Natural killer cell treated with Interleukin-12 subunit alpha and Interleukin-12 subunit beta and Interleukin-15 and Interleukin-18, amount 100 ng/mL, for 72 hours (primary cell): ENCODE measurements at places on chromosomes 3 and 15. TPM values are rescaled to one million over a fixed set of nuclear protein-coding genes. Genes with fewer than 3 reads are reported as not detected.

ADAMTS17 gene
- total RNA-seq, result 0.59 TPM

C3orf49 gene
- total RNA-seq, result not detected

BBX gene
- 59.1 TPM for total RNA-seq

IGSF10 gene
- total RNA-seq, result not detected

CTXND1 gene
- not detected for total RNA-seq

PLSCR2 gene
- not detected for total RNA-seq

CCR1 gene
- total RNA-seq, result 52.2 TPM

SPG11 gene
- 114 TPM for total RNA-seq

- DNase-seq, result no peak
Measured at GRCh38 chr3:111926266-111926676, 52.6 kb upstream of the ABHD10 start.

DNA sequence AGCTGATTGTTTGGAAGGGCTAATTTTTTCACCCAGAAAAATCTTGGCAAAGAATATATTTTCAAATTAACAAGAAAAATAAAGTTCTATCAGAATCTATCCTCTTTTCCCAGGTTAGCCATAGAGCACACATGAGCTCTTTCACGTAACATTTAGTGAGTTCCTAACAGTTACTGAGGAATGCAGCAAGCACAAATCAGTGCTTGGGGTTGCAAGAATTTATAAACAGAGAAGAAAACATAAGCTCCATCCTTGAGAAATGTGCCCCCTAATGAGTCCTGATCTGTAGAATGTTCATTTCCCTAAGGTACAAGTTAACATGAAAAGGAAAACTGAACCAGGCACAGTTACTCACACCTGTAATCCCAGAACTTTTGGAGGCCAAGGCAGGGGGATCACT is 13.9 kb downstream of the EOGT start:
- DNase-seq, result no peak

DNA sequence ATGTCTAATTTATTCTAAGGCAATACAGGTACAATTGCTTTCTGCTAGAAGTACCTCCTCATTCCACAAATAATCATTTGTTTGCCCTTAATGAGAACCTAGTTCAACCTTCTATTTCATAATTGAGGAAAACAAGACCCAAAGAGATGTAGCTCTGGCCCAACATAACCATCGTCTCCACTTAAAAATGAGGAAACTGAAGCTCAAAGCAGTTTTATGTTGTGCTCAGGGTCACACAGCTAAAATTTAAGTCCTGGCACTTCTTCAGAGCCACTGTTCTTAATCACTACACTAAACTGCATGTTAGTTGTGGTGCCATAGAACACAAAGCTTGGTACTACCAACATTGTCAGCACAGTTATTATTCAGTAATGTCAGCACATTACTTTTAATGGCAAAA is 108.0 kb downstream of the SERPINI1 start:
- DNase-seq, result no peak

- DNase-seq, result no peak
Measured at GRCh38 chr15:56934269-56934668, 15.8 kb downstream of the TCF12 start.

DNA sequence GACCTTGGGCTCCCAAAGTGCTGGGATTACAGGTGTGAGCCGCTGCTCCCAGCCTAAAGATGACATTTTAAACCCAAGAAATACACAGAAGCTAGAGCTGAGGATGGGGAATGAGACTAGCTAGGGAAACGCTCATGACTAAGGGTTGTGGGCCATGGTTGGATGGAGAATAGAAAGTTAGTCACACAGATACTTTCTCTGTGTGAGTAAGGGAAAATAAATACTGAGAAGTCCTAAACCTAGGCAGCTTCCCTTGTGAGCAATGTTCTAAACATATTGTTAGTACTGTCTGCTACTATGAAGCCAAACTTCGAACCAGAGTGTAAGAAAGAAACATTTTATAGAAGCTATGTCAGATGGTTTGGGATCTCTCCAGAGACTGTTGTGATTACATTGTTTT is 304.8 kb upstream of the STAC start:
- DNase-seq, result no peak

DNA sequence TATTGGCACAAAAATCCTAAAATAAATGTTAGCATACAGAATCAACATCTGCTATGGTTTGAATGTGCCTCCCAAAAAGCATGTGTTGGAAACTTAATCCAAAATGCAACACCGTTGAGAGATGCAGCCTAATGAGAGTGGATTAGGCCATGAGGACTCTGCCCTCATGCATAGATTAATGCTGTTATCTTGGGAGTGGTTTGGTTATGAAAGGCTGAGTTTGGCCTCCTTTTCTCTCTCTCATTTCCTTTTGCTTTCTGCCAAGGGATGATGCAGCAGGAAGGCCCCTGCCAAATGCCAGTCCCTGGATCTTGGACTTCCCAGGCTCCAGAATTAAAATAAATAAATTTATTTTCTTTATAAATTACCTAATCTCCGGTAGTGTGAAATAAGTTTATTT is 49.4 kb downstream of the SYNM start:
- DNase-seq, result no peak

GRCh38 chr3:16932877-16933276 is 48.1 kb downstream of the PLCL2 start:
- no peak for DNase-seq

DNA sequence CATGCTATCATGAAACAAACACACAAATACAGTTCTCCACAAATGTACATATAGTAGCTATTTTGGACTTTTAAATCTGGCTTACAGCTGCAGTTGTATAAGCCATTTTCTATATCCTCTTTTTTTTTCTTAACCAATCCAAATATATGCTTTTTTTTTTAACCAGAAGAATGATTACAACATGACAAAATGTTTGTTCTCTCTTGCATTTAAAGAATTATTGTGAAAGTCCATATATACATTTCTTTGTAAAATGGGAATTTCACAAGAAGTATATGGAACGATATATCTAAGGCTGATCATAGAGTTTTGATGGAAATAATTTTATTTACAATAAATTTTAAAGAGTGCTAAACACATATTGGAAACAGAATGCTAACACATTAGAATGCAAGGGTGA is 95.6 kb downstream of the CD200R1L start:
- DNase-seq, result no peak

DNA sequence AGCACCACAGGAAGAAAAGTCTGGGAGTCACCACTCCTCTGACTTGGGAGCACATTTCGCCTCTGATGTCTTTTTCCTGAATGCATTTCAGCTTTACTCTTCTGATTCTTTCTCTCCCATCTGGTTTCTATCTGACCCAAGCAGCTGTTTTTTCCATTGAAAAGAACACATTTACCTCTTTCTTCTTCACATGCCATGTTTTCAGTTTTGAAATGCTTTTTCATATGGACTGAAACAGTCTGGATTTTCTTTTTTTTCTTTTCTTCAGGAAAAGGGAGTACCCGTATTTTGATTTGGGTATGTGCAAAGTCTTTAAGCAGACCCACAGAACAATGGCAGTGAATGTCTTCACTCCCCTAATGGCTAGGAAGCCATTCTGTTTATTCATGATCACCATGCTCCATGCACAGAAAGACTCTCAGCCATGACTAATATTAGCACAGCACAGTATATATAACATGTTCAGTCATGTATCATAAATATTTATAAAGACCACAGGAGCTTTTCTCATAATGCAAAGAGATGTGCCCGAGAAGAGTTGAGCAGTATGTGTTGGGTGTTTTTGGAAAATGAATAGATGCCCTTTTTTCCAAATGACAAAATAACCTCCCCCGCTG is 82.7 kb upstream of the LRIG1 start:
- no peak for DNase-seq

DNA sequence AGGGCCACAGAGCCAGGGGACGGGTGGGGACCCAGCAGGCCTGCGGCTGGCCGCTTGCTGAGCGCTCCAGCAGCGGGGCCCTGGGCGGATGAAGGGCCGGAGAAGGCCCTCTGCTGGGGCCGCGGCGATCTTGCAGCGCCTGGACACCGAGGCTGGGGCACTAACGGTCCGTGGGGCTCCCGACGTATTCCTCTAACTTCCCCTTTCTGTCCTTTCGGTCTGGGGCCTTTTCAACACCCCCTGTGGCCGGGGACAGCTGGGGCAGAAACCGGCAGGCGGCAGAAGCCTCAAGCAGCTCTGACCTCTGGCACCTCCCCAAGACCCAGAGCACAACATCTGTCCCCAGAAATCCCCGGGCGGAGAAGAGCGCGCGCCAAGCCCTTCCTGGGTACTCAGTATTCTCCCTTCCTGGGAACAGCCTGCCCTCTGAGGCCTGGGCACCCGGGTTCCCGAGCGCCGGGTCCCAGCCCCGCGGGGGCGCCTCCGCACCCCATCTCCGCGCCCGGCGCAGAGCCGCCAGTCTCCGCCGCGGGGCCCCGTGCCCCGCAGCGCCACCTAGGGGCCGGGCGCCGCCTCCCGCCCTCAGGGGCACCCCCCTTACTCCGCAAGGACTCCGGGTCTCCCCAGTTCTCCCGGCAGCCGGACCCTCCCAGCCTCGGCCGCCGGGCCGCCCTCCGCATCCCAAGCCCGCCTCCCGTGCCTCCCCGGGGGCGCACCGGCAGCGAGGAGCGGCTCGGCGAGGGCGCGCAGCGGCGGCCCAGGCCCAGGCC is 582 bp upstream of the SLCO3A1 start:
- peak; percentile 81 for DNase-seq

DNA sequence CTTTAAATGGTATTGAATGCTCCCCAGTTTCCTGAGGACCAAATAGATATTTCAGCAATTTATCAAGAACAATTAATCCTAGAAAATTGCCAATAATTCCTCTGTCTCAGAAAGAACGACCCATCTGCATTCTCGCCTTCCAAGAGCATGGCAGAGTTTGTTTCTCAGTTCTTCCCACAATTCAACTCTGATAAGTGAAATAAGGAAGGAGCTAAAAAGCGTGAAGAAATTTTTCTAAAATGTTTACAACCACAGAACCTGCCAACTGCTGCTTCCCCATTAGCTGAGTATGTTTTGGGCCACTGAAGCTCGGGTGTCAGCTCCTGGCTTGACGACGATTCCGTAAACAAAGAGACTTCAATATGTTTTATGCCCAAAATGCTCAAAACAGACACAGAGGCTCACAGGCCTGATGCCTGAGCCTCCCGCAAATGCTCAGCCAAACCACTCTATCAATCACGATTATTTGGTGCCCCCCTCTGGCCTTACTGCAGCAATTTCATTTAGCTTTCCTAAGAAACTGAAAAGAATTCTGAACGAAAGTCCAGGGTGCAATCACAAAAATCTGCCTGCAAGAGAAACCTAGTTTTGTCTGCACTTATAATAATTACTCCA is 259.2 kb upstream of the CCDC54 start:
- no peak for DNase-seq

GRCh38 chr3:155192957-155193746 is 100.3 kb downstream of the STRIT1 start:
- no peak for DNase-seq

- no peak for DNase-seq
Measured at GRCh38 chr3:12733566-12733965, 25.5 kb downstream of the TMEM40 start.

- DNase-seq, result no peak
Measured at GRCh38 chr3:54963641-54964040, 35.8 kb upstream of the LRTM1 start.

DNA sequence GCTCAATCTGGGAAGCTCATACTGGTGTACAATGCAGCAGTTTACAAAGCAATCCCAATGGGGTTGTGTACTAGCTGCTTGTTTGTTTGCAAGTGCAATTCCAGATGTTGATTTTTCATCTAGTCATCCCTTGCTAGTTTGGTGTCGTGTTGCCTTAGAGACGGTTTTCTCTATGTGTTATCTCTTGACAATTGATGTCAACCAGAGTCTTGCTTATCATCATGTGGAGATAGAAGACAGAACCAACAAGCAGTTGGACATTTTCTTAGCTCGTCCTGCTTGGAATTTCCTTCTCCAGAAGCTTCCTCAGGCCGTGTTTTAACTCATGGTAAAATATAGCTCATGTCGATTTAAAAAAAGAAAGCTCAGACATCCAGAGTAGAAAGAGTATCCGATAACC is 262.0 kb upstream of the KCNH8 start:
- DNase-seq, result no peak

- DNase-seq, result no peak
Measured at GRCh38 chr3:18334837-18335601, 90.1 kb downstream of the SATB1 start.

- DNase-seq, result no peak
Measured at GRCh38 chr15:69956417-69956816, 141.3 kb downstream of the TLE3 start.

GRCh38 chr3:49867400-49867799 is 2.3 kb downstream of the CAMKV start:
- DNase-seq, result no peak

DNA sequence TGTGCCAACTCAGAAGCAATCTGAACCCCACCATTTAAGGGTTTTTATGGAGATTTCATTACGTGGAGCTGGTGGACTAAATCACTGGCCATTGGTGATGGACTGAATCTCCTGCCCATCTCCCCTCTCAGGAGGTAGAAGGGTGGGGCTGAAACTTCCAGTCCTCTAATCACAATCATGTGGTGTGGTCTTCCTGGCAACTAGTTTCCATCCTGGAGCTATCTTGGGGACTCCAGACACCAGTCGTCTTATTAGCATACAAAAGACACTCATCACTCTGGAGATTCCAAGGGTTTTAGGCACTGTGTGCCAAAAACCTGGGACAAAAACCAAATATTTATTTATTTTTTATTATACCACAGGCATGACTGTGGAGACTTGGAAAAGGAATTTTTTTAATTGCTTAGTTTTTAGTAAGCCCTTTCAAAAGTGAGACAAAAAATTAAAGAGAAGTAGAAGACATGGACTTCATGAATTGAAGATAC is 203.6 kb downstream of the WNT5A start:
- DNase-seq, result no peak

DNA sequence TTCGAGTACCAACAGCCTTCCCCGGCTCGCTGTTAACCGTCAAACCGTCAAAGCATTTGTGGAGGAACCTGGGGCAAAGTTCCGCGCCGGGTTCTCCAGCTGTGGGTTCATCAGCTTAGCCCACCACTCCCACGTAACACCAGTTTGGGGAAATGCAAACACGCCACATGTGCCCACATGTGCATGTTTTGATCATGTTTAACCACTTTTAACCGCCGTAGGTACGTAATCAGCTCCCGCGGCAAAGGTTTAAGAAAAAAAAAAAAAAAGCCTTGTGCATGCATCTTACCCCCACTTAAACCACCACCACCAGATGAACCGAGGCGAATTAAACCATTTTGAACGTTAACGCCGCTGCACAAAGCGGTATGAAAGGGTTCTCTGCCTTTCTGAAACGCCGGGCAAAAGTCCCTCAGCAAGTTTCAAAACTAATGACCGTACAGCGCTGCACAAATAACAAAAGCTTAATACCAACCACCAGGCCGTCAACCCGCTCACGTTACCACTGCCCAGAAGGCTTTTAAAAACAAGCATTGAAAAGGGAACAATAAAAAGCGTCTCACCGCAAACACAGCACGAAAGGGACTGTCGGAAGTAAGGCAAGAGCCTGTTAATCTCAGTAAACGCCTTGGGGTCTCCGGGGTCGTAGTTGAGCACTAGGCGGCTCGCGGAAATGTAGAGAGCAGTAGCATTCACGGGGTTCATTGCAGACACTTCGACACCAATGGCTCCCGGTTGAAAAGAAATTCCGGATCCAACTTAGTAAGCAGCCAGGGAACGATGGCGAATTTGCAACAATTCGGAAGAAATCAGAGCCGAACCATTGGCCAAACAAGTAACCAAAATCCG is 1.5 kb downstream of the MSL2 start:
- peak; percentile 82 for DNase-seq
